Stomach (tissue), 19 donors: ENCODE measurements at places on chromosomes 11 and 22. TPM values are rescaled to one million over a fixed set of nuclear protein-coding genes. Genes with fewer than 3 reads are reported as not detected.

The THY1 gene
- 1.2 TPM for total RNA-seq

The MMP8 gene
- total RNA-seq, result not detected

The C22orf31 gene
- total RNA-seq, result not detected

DNA sequence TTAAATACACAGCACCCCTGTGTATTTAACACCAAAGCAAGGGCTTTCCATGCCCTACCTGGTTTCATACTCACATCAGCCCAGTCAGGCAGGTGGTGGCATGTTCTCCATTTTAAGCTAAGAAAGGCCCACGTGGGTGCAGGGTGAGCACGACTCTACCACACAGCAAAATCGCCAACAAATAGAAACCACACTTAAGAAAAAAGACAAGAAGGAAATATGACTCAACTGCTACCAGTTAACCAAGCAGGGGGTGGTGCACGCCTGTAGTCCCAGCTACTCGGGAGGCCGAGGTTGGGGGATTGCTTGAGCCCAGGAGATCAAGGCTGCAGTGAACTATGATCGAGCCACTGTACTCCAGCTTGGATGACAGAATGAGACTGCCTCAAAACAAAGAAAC is 35.2 kb upstream of the TFIP11 start:
- no peak overlapping the region for H3K4me3 ChIP-seq
- peaks cover 4% of the 10 kb centered on the region for H3K36me3 ChIP-seq
- H3K27ac ChIP-seq, result no peak overlapping the region
- H3K27me3 ChIP-seq, result no peaks in the 10 kb centered on the region
- no peaks in the 10 kb centered on the region for H3K4me1 ChIP-seq

GRCh38 chr11:45928535-45929215 is 6.2 kb downstream of the LARGE2 start:
- H3K4me1 ChIP-seq, result peaks cover 27% of the 10 kb centered on the region
- no peak for DNase-seq
- peaks cover 20% of the 10 kb centered on the region for H3K27me3 ChIP-seq
- peaks cover 26% of the 10 kb centered on the region for H3K36me3 ChIP-seq
- H3K4me3 ChIP-seq, result no peak overlapping the region
- H3K27ac ChIP-seq, result no peak overlapping the region

GRCh38 chr22:44202261-44202789 is 21.6 kb downstream of the PARVG start:
- DNase-seq, result no peak
- H3K27me3 ChIP-seq, result peaks cover 22% of the 10 kb centered on the region
- H3K36me3 ChIP-seq, result peaks cover 21% of the 10 kb centered on the region
- no peak overlapping the region for H3K4me3 ChIP-seq

GRCh38 chr11:32420937-32421901 is 14.1 kb downstream of the WT1 start:
- H3K4me3 ChIP-seq, result no peak overlapping the region
- no peak overlapping the region for H3K27ac ChIP-seq
- peaks cover 77% of the 10 kb centered on the region for H3K27me3 ChIP-seq
- no peaks in the 10 kb centered on the region for H3K36me3 ChIP-seq

DNA sequence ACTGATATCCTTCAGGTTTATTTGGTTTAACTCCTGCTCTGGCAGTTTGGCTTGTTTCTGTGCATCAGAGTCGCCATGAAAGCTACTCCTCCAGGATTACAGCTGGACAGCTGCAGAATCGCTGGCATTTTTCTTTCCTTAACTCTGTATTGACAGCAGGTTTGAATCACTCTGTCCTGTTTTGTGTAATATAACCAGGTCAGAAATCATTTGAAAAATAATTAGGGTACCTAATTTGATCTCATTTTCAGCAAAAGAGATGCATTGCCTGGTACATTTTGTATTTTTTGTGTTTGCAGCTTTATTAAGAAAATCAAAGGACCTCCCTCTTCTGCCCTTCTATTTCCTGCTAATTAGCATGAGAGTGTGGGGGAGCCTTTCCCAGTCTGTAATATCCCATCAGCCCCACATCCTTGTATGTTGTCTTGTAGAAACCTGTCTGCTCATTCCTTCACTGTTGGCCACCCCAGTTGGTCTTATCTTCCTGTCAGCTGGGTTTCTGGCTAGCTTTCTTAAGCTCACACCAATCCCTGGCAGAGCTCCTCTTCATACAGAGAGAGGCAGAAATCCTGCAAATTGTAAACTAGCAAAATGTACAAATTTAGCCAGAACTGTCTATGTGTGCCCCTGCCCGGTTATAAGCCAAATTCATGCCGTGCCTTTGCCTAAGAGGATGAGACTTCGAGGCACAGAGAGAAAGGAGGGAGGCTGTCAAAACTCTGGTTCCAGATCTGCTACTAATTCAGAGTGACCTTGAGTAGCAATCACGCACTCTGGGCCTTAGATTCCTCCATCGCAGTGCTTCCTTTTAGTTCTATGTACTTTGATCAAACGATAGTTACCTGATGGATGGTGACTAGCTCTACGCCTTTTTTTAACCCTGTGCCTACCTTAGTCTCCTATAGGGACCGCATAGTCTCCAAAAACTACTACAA is 200.6 kb downstream of the NAV2 start:
- H3K4me1 ChIP-seq, result peaks cover 50% of the 10 kb centered on the region
- no peak overlapping the region for H3K4me3 ChIP-seq
- H3K27ac ChIP-seq, result no peak overlapping the region
- H3K27me3 ChIP-seq, result no peaks in the 10 kb centered on the region
